ENCODE measurements at places on chromosomes 7 and 10.

GRCh38 chr10:61589547-61590243, 73.0 kb upstream of the CABCOCO1 start:
- DNase-seq = no peak

GRCh38 chr10:43001427-43001795, 75.5 kb upstream of the RET start:
- DNase-seq = no peak

DNA sequence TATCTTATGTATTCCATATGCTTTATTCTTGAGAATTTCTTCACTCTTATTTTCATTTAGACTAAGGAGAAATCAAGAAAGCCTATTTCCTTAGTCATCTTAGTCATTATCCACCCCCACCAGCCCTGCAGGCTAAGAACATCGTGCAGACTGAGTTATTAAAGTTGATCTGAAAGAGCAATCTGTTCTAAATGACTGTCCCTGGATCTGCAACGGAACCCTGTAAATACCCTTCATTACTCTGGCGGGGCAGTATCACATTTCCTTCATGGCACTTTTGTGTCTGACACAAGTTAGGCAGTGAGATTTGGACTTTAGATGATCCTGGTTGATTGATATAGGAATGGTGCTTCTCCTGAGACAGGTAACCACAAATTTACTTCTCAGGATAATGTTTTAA, 3.5 kb upstream of the MYPN start:
- DNase-seq = no peak

DNA sequence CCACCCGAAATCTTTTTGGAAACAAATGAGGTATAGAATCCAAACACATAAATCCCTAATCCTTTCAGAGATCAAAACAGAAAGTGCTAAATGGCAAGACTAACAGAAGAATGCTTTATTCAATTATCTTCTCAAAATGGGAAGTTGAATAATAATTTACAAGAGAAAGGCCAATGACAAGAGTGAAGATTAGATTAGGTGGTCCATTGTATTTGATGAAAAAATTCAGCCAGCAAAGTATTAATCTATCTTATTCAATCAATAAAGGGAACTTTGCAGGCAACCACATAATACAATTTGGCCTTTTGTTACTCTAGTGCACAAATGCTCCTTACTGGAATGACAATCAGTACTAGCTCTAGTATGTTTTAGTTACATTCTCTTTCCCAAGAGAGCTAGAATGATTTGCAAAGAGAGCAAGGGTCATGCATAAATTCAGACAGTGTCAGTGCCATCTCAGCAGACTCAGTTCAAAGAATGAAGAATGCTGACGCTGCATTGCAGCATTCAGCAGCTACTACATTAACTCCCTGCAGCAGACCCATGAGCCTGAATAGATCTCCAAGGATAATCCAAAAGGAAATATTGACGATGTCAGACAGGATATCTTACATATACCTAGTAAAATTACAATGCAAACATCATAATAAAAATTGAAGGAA, 131.8 kb downstream of the ANK3 start:
- DNase-seq = peak; percentile 45

- no peak for DNase-seq
Observed at GRCh38 chr10:58019863-58020537, 247.7 kb downstream of the IPMK start.
